ENCODE measurements at places on chromosomes 4 and X. TPM values are rescaled to one million over a fixed set of nuclear protein-coding genes. Genes with fewer than 3 reads are reported as not detected.
A peak's percentile ranks its signal among the peaks of the same experiment; 100 is the strongest.

The ATP7A gene
- total RNA-seq = 24.3 TPM

The CD40LG gene
- not detected for total RNA-seq

The PWWP3B gene
- not detected for total RNA-seq

The ZAR1 gene
- total RNA-seq = not detected

The XAGE2 gene
- total RNA-seq = not detected

The IBSP gene
- total RNA-seq = not detected

The LANCL3 gene
- total RNA-seq = 2.7 TPM

The SPANXN3 gene
- not detected for total RNA-seq

The UGT2B17 gene
- not detected for total RNA-seq

The GUCY2F gene
- total RNA-seq = not detected

The VSIG4 gene
- not detected for total RNA-seq

The AFAP1 gene
- total RNA-seq = 12.5 TPM

The SHOX gene
- not detected for total RNA-seq

The MAGEA9B gene
- total RNA-seq = not detected

The ARFIP1 gene
- 14.6 TPM for total RNA-seq

DNA sequence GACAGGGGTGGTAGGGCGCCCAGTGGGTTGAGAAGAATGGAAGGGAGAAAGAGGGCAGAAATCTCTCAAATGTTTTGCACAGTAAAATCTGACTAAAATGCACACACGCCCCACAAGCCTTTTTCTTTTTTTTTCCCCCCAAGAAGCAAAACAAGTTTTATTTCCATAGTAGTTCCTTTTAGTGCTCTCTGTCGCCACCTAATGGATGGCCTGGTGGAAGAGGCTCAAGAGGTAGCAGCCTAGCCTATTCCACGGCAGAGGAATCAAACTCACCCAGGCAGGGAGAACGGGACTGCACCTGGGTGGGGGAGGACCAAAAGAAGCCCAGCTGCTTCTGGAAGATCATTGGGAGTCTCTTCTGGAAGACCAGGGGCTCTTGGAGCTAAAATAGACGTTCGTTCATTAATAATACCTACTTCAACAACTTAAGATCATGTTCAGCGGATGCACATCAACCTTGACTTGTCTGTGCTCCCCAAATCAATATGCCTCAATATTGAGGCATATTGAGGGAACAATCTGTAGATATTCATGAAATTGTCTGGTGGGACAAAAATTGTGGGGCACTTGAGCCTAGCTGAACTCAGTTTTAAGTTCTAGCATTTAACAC, 31.6 kb upstream of the IRAK1 start:
- no peaks in the 10 kb centered on the region for H3K27me3 ChIP-seq
- peaks cover 18% of the 10 kb centered on the region for H3K36me3 ChIP-seq
- peak; percentile 47 for DNase-seq
- no peak overlapping the region for H3K27ac ChIP-seq
- H3K4me3 ChIP-seq = no peak overlapping the region

DNA sequence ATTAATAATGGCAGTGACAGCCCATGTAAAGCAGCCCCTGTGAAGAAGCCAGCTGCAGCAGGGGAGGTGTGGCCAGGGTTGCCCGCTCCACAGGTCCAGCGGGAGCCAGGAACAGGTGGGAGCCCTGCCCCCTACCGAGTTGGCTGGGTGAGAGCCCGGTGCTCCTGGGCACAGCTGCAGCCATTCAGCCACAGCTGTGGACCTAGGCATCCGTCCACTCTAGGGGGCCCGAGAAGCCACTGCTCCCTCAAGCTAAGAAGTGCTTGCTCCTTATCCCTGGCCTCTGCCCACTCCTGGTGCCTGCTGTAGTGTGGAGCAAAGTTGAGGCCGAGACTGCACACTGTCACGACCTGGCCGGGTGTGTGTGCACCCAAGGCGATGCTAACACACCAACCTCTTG, 1469.0 kb downstream of the PCDH7 start:
- no peaks in the 10 kb centered on the region for H3K36me3 ChIP-seq
- no peak overlapping the region for H3K27ac ChIP-seq
- H3K4me3 ChIP-seq = no peak overlapping the region
- DNase-seq = no peak
- no peaks in the 10 kb centered on the region for H3K4me1 ChIP-seq

DNA sequence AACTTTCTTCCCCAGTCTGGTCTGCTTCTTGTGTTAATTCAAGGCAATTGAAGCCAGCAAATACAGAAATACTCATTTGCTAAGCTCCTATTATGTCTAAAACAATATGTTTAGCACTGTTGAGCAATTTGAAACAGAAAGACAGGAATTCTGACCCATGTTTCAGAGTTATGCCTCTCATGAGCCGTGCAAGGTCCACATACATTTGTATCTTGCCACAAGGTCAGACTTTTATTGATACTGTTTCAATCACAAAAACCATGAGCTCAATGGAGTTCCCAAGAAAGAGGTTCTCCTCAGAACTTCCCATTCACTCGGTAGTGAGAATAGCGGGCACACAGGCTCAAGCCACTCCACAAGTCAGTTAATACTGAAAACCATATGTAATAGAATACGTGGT, 47.6 kb upstream of the SPRY1 start:
- no peaks in the 10 kb centered on the region for H3K36me3 ChIP-seq
- H3K4me1 ChIP-seq = no peaks in the 10 kb centered on the region
- H3K4me3 ChIP-seq = no peak overlapping the region
- DNase-seq = no peak
- H3K27ac ChIP-seq = no peak overlapping the region

DNA sequence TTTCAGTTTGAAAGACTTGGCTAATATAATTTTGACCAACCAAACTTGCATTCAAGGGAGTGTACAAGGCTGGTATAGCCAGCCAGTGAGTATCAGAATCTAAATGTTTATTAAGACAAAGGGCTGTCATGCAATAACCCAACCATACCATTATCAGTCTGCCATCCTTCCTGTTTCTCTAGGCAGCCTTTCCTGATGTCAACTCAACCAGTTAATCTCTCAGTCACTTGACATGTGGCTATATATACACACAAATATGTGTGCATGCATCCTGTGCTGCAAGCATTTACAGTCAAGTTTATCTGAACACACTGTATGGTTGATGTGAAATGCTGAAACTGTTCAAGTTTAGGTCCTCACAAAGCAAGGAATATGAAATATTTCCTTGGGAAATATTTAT, 17.2 kb downstream of the BTK start:
- no peak overlapping the region for H3K27ac ChIP-seq
- DNase-seq = no peak
- no peaks in the 10 kb centered on the region for H3K36me3 ChIP-seq
- H3K4me3 ChIP-seq = no peak overlapping the region
- H3K27me3 ChIP-seq = no peaks in the 10 kb centered on the region

- no peak for DNase-seq
- H3K36me3 ChIP-seq = no peaks in the 10 kb centered on the region
- no peaks in the 10 kb centered on the region for H3K4me1 ChIP-seq
- no peaks in the 10 kb centered on the region for H3K27me3 ChIP-seq
- H3K4me3 ChIP-seq = no peak overlapping the region
These were observed 30.0 kb downstream of the ANXA3 start for GRCh38 chr4:78581618-78582017.

DNA sequence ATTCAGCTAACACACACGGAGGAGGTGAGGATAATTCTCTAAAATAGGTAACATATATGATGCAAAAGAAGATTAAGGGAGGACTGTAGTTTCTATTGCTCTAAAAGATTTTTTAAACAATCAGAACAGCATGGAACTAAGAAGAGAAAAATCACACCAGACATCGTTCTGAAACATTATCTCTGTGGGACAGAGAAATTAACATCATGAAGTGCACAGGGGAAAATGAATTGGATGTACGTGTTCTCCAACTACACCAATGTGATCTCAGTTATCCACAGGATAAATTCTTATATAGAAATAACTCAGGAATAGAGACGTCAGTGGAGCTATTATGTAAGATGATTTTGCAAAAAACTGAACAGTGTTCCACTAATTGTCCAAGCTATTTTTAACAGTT, 614.1 kb upstream of the HS3ST1 start:
- DNase-seq = no peak
- no peaks in the 10 kb centered on the region for H3K4me1 ChIP-seq
- no peaks in the 10 kb centered on the region for H3K27me3 ChIP-seq

DNA sequence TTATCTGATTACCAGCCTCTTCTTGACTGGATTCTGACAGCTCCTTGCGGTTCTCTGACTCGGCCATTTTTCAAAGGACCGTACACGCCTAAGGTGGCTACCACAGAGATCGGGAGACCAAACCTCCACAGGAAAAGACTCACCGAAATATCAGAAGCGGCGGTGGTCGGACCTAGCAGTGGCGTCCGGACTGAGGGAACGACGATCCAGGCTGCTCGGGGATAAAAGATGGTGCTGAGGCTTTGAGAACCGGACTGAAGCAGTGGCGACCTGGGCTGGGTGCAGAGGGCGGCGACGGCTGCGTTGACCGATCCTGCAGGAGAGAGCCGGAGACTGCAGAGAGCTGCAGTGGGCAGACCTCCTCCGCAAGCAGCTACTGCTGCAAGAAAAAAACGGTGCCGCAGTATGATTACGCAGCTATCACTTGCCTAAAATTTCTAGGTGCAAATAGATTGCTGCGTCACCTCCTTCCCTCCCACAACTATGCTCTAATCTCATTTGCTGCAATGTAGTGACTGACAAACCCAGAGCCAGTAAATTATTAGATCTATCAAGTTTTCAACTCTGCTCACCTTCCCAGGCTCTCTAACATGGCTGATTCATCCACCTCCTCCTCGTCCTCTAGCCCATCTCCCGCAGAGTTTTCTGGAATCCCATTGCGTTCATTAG, at the start of gene NAP1L2:
NAP1L2 (minus strand) TSS at position 426 of the 669 bp plus-strand sequence; CDS start at position 67, 359 bp downstream.
- peak within 1 kb of the TSS; percentile 55 for H3K4me3 ChIP-seq
- H3K27me3 ChIP-seq = no peaks in the 10 kb centered on the region

DNA sequence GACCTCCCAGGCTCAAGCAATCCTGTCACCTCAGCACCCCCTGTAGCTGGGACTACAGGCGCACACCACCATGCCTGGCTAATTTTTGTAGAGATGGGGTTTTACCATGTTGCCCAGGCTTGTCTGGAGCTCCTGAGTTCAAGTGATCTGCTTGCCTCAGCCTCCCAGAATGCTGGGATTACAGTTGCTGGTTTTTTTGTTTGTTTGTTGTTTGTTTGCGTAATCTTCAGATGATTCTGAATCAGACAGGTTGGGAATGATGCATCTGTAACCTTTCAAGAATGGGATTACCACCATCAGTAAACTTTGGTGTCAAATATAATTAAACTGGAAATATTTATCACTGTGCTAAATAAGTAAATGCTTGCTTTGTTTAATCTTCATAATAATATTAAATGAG, 62.0 kb upstream of the SLC10A4 start:
- H3K27me3 ChIP-seq = no peaks in the 10 kb centered on the region
- no peak overlapping the region for H3K4me3 ChIP-seq
- H3K4me1 ChIP-seq = no peaks in the 10 kb centered on the region
- DNase-seq = no peak
- H3K27ac ChIP-seq = no peak overlapping the region

GRCh38 chrX:147897117-147897516, 14.6 kb upstream of the FMR1 start:
- H3K27ac ChIP-seq = no peak overlapping the region
- no peaks in the 10 kb centered on the region for H3K36me3 ChIP-seq
- no peak overlapping the region for H3K4me3 ChIP-seq

- H3K27ac ChIP-seq = no peak overlapping the region
- DNase-seq = no peak
- no peaks in the 10 kb centered on the region for H3K36me3 ChIP-seq
- H3K4me3 ChIP-seq = no peak overlapping the region
- H3K27me3 ChIP-seq = no peaks in the 10 kb centered on the region
These were observed 394.6 kb downstream of the C4orf33 start for GRCh38 chr4:129490516-129490915.

DNA sequence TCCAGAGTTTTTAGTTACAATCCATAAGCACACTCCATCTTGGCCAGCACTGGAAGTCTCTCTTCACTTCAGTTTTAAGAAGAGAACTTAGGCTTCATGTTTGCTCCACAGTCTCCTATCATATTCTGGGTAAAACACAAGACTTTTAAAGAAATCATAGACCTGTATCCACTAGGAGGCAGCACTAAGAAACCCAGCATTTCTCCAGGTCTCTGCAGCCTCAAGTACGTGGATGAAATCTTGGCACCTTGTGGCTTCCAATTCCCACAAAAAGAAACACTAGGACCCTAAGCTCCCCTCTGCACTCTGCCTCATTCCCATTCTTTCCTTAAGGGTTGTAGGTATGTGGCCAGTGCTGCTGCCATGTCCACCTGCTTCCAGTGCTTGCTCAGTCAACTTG, 367.3 kb upstream of the CASK start:
- no peak overlapping the region for H3K4me3 ChIP-seq
- H3K36me3 ChIP-seq = no peaks in the 10 kb centered on the region
- H3K27ac ChIP-seq = no peak overlapping the region
- no peaks in the 10 kb centered on the region for H3K27me3 ChIP-seq

GRCh38 chrX:56994375-56995270, 718 bp downstream of the SPIN3 start:
- peak overlapping the region; percentile 56 for H3K4me3 ChIP-seq
- no peak overlapping the region for H3K27ac ChIP-seq

- no peaks in the 10 kb centered on the region for H3K36me3 ChIP-seq
- H3K27me3 ChIP-seq = no peaks in the 10 kb centered on the region
- no peaks in the 10 kb centered on the region for H3K4me1 ChIP-seq
- no peak for DNase-seq
- H3K27ac ChIP-seq = no peak overlapping the region
These were observed 45.2 kb downstream of the C4orf50 start for GRCh38 chr4:5973033-5973432.

DNA sequence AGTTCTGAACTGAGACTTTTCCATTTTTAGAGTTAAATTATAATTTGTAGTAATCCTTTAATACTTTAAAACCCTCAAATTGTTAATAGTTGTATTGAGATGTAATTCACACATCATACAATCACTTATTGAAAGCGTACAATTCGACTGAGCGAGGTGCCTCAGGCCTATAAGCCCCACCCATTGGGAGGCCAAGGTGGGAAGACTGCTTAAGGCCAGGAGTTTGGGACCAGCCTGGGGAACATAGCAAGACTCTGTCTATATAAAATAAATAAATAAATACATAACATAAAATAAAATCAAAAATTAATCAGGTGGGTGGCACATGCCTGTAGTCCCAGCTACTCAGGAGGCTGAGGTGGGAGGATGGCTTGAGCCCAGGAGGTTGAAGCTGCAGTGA, 70.3 kb downstream of the RWDD4 start:
- H3K27me3 ChIP-seq = no peaks in the 10 kb centered on the region
- no peak overlapping the region for H3K4me3 ChIP-seq
- H3K36me3 ChIP-seq = no peaks in the 10 kb centered on the region
- no peaks in the 10 kb centered on the region for H3K4me1 ChIP-seq
- DNase-seq = no peak
- no peak overlapping the region for H3K27ac ChIP-seq

DNA sequence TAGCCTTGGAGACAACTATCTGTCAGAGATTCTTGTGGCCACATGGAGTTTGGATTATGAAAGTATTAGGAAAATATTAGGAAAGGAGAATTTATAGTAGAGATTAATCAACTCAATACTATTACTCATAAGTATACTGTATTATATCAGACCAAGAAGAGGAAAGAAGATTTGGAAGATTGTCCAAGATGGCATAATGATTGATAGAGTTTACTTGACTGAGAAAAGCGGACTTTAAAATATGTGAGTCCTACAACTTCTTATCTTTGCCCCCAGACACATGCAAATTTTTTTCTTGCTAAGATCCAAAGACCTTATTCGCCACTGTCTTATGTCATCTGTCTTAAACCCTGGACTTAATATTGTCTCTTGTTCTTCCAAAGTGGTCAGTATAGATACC, 54.8 kb upstream of the SHISA3 start:
- DNase-seq = no peak
- H3K36me3 ChIP-seq = no peaks in the 10 kb centered on the region
- H3K27me3 ChIP-seq = no peaks in the 10 kb centered on the region
- no peak overlapping the region for H3K27ac ChIP-seq

GRCh38 chr4:54683616-54684346, 26.0 kb downstream of the KIT start:
- H3K4me3 ChIP-seq = no peak overlapping the region
- H3K27me3 ChIP-seq = no peaks in the 10 kb centered on the region
- H3K36me3 ChIP-seq = no peaks in the 10 kb centered on the region
- peak; percentile 70 for DNase-seq
- H3K4me1 ChIP-seq = peaks cover 51% of the 10 kb centered on the region
- H3K27ac ChIP-seq = peak overlapping the region; percentile 52
